ENCODE measurements at places on chromosomes 7 and 10.

DNA sequence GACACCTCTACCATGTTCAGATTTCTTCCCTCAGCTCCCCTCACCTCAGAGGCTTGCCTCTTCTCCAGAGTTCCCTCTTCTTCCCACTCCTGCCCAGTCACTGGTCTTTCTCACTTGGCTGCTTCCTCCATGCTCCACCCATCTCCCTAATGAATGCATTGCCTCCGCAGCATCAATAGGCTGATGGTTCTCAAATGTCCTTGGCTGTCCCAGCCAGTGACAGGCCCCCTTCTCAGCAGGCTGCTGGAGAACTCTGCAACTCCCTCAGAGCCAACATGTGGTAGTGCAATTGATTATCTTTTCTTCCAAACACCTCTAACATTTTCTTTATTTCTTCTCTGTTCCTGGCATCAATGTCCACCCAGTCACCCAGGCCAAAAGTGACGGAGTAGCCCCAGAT, 218.2 kb downstream of the RELN start:
- DNase-seq: no peak

DNA sequence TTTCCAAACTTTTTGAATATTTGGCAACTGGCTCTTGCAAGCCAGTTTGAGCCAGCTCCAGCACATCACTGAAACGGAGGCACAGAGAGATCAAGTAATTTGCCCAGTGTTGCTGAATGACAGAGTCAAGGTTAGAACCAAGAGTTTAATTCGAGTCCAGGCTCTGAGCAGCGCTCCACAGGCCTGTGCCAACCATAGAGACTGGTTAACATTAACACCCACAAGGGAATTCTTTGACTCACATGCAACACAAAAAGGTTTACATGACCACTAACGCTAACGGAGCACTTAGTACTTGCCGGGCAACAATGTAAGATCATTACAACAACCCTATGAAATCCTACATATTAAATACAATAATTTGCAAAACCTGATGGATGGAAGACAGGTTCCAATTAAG, 1.5 kb downstream of the RGS10 start:
- no peak for DNase-seq

- no peak for DNase-seq
Observed at GRCh38 chr7:70698219-70698832, 433.6 kb upstream of the GALNT17 start.

DNA sequence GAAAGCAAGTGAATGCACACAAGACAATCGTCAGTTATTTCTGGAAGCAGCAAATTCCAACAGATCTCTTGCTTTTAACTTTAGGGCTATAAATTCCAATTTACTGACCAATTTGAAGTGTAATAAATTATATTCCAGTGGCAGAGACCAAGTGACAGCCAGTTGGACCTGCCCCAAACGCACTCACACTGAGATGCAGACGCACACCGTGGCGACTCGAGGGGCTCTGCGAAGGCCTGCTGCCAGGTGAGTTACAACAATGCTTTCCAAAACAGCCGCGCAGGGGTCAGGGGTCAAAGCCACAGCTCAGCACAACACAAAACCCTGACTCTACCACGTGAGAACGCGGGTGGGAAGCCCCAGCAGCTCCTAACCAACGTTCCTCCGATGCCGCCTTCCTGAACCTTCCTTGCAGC, 97.4 kb downstream of the ZRANB1 start:
- DNase-seq: no peak

GRCh38 chr10:43667761-43668386, 19.2 kb upstream of the ZNF32 start:
- DNase-seq: no peak
